ENCODE measurements at places on chromosomes 4 and X.
A peak's percentile ranks its signal among the peaks of the same experiment; 100 is the strongest.

DNA sequence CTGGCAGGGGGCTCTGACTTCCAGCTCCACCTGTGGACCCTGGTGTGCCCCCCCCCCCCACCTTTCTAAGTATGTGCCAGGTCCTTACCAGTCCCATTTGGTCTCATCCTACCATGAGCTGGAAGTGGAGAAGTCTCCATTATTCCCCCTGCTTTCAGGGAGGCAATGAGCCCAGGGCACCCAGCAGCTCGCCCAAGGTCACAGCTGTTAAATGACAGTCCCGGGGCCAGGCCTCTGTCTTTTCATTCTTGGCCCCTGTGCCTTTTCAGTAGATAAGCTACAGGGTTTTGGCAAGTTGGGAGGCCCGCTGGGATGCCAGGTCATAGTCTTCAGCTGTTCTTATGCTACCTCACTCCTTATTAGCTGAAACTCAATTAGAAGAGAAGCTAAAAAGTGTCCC lies 249.1 kb downstream of the EVC2 start:
- no peak for DNase-seq

- no peak for DNase-seq
Observed at GRCh38 chrX:141732031-141732430, 33.5 kb upstream of the SPANXD start.

GRCh38 chr4:117084866-117085701 lies at the start of gene TRAM1L1:
TSS of gene TRAM1L1 (minus strand) at chr4:117085576. CDS start at chr4:117085393, 183 bp downstream.
- peak; percentile 0 for DNase-seq

DNA sequence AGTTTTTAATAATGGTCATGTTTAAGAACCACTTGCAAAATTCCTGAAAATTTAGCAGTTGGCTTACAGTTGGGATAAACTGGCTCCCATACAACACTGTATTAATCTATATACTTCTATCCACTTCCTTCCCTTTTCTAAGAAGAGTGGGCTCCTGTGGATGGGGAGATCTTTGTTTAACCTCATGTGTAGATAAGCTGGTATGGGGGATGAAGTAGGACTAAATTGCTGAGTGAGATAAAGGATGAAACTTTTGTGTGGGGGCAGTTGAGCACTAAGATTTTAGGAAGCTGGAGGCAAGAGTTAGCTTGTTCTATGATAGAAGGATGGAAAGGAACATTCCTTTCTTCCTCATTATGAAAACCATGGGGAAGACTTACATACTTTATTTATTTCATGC lies 54.6 kb upstream of the ATP8A1 start:
- DNase-seq = no peak

DNA sequence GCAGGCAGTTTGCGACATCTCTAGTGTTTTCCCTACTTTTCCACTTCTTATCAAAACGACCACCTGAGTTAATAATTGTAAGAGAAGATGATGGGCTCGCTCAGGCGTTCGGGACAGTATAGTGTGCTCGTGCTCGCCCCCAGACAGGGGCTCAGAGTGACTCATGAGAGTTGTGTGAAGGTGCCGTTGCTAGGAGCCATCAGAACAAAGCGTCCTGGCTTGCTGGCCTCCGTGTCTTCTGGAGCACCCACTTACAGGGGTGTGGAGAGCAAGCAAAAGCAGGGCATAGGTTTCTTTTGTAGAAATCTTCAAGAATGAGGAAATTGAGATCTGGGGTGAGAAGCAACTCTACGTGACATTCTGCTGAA lies 73.0 kb upstream of the ADGRG2 start:
- DNase-seq = no peak

DNA sequence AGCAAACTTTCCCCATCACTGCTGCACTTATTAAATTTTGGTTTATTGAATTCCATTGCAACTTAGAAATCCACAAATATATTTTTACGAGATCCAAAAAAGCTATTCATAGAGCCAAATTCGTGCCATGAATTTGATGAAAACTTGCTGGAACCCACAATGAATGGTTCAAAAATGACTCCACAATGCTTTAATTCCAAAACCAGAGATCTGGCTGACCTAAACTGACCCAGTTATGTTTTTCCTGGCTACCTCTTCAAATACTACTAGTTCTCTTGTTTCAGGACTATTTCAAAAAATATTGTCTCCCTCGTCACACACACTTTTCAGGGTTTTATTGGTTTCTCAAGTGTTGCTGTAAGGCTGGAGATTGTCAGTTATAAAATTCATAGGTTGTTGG lies 474.8 kb downstream of the PDGFC start:
- DNase-seq = no peak

GRCh38 chr4:101643186-101643837 lies 147.2 kb upstream of the BANK1 start:
- no peak for DNase-seq

GRCh38 chr4:119763386-119763785 lies 134.8 kb upstream of the PDE5A start:
- no peak for DNase-seq

GRCh38 chr4:87057835-87058355 lies 123.1 kb downstream of the AFF1 start:
- DNase-seq = no peak

DNA sequence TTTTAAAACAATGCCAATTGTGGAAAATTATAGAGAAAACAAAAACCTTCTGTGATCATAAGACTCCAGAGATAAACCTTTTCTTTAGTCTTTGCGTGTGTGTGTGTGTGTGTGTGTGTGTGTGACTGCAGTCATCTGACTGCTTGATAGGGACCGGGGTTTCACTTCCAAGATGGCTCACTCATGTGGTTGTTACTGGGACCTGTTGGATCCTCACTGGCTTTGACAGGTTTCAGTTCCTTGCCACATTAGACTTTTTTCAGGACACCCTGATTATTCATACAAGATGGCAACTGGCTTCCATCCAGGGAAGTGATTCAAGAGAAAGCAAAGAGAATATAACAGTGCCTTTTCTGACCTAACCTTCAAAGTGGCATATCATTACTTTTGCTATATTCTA lies 21.9 kb upstream of the MAD2L1 start:
- no peak for DNase-seq

DNA sequence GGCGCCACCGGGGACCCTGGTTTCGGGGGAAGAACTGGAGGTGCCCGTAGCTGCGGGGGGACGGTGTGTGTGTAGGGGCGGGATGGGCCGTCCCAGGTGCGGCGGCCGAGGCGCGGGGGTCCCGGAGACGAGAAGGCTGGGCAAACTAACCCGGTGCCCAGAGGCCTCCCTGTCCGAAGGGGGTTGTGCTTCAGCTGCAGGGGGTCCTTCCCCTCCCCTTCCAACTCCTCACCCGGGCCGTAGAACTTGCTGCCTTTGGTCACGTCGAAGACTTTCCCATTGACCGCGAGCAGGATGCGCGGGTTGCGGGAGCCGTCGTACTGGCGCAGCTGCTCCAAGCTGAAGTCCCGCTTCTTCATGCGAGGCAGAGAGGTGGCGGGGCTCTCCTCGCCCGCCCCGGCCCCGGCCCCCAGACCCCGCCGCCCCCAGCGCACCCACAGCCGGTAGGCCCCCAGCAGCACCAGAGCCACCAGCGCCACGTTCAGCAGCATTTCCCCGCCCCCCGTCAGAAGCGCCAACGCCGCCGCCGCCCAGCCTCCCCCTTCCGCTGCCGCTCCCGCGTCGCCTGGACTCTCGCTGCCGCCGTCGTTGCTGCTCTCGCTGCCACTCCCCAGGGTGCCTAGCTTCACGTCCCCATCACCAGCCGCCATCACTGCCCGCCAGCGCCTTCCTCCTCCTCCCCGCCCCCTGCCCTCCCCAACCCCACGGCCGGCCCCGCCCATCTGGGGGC lies at the start of gene PGRMC2:
TSS of gene PGRMC2 (minus strand) at position 673 of the 730 bp plus-strand sequence. CDS start at position 650, 23 bp downstream.
- DNase-seq = no peak

DNA sequence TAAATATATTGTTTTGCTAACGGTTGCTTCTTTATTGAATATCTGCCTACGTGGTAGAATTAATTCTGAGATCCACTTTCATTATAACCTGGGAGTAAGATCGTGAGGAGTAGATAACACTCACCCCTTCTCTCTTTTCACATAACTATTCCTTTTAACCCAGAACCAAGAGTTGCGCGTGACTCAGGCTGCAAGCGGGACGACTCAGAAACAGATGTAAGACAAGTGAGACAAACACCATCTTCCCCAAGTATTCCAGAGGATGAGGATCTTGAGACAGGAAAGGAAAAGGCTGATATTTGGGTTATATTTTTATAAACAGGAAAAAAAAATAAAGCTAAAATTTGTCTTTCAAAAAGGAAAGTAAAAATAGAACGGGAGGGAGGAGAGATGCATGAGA lies 318.8 kb upstream of the NOCT start:
- no peak for DNase-seq

- DNase-seq = no peak
Observed at GRCh38 chr4:2789793-2790582, 2.9 kb upstream of the SH3BP2 start.

GRCh38 chrX:86805241-86805640 lies 657.0 kb downstream of the DACH2 start:
- no peak for DNase-seq

GRCh38 chr4:94550352-94550751 lies 98.6 kb downstream of the PDLIM5 start:
- no peak for DNase-seq

- no peak for DNase-seq
Observed at GRCh38 chrX:133859860-133860259, 125.5 kb downstream of the GPC3 start.
